Adipocyte (in vitro differentiated cells): ENCODE measurements at places on chromosomes 7 and 10.

DNA sequence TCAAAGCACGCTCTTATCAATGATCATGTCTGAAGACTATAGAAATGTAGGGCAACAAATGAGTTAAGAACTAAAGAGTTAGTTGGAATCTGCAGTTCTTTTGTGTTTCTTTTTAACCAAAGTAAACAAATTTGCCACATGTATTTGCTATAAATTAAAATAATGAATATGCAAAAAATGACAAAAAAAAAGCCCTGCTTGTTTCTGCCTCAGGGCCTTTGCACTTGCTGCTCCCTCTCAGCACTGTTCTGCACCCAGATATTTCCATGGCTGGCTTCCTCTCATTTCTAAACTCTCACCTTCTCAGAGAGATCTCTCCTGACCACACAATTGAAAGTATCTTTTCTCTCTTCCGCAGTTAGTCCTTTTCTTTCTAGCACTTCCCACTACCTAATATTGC lies 181.8 kb upstream of the YAE1 start:
- no peak for DNase-seq

- no peak for DNase-seq
Observed at GRCh38 chr10:43196981-43197833, 59.0 kb downstream of the CSGALNACT2 start.

DNA sequence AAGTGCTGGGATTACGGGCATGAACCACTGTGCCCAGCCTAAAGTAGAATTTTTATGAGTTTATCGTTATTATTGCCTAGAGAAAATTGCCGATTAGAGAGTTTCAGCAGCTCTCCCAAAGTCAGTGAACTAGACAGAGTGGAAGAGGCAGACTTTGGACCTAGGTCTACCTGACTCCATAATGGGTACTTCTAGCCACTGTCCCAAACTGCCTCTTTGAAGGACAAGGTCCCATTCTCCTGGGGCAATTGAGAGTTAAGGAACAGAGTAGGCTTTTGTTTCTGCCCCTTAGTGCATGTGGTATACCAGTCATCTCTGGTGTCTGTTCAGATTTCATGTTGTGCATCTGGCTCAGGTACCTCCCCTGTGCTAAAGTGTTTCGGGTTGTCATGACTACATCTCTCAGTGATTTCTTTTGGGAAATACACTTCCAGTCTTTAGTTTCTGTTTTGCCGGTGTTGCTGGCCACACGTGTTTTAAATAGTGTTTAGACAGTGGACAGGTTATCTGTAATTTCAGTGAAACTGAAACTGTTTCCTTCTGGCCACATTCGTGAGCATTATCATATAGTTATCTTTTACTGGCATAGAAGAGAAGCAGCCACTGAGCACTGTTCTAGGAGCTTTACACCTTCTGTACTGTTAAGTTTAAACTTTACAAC lies 4.7 kb downstream of the TMEM236 start:
- DNase-seq: no peak

DNA sequence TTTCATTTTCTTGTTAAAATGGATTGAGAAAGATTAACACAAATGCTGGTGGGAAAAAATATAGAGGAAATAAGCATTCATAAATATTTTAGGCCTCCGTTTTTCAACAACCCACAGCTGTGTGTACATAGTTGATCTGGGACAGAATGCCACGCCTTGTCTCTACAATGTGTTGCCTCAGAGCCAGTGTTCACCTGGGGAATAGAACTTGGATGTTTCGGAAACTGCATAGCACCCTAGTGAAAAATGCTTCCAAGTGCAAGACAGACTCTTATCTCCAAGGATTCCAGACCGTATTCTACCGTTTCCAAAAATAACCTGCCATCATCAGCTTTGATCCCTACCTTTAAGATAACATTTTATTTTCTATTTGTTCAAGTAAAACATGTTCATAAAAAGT lies 260.9 kb downstream of the SDK1 start:
- DNase-seq: no peak

GRCh38 chr7:34016876-34017275 lies 111.5 kb downstream of the BMPER start:
- DNase-seq: no peak

DNA sequence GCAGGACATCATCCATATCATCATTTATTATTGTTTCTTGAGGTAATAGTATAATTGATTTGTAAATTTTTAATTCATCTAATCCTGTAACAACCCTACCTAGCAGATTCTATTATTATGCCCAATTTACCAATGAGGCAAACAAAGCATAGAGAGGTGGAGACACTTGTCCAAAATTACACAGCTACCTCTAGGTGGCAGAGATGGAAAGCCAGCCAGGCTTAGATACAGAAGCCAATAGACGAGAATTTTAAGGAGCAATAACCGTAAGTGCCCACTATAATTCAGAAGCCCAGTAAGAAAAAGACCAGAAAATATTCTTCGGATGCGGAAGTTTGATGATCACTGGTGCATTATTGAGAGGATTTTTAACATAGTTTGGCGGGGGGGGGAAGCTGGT lies 54.0 kb downstream of the ANK3 start:
- no peak for DNase-seq

DNA sequence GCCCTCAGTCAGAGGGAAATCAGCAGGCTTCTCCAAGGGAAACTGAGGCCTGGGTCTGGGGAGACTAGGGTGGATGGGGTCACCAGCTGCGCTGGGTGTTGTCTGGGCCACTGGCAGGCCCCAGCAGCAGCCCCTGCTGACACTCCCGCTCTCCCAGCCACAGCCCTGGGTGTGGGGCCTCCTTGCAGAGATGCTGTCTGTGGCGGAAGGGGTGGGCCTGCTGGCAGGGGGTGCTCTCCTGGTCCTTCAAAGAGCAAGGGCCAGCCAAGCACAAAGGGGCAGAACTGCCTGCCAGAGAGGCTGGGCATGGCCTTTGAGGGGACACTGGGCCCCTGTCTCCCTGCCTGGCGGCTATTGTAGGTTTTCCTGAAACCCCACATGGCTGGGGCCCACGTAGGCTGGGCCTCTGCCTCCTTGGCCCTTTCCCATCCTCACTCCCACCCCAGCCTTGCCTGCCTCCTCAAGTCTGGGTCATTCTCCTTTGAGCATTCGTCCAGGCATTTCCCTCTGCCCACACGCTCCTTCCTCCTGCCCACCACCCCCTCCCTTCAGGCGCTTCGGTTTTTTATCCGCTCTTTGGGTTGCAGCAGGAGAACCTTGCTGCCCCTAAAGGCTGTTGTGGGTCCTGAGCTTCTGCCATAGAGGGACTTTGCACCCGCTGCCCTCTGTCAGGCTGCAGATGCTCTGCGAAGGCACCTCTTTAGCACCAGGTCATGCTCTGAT lies 9.1 kb downstream of the COL13A1 start:
- DNase-seq: no peak

DNA sequence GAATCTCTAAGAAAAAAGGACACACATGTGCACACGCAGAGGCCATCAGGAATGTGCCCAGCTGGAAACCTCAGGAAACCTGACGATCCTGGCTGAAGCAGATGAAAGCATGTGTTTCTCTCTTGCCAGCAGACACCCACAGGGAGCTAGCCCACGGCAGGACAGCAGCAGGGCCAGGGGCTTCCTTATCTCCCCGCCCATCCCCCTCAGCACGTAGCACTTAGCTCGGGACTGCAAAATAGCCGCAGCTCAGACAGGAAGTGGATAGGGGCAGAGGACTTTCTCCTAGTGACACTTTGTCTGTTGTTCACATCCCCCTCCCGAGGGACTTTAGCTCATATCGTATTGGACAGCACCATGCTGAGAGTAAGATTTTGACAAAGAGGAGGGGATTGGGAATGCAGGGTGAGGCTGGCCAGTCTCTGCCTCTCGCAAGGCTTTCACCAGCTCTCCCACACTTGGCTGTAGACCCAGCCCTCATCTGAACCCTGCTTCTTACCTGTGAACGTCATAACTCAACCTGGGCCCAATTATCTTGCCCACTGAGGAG lies 63.8 kb downstream of the MKI67 start:
- no peak for DNase-seq

DNA sequence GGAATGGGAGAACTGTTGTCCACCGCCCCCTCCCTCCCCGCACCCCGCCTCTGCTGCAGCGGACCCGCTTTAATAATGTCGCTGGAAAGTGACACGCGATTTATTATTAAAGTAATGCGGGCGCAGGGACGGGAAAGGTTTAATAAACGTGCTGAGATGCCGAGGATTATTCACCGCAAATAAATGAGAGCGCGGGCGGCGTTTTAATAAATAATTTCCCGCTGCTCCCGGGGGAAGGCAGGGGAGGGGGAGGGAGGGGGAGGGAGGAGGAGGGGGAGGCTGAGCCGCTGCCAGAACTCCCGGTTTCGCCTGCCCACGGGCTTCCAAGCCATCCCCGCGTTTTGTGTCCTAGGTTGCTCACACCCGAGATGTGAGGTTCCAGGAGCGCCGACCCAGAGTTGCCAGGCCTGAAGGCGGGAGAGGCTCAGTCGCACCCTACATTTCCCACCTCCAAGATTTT lies 5.1 kb downstream of the KAZALD1 start:
- DNase-seq: no peak

- no peak for DNase-seq
Observed at GRCh38 chr10:24237801-24238395, 29.0 kb downstream of the KIAA1217 start.

- DNase-seq: no peak
Observed at GRCh38 chr10:30968711-30969110, 63.0 kb downstream of the ZNF438 start.

DNA sequence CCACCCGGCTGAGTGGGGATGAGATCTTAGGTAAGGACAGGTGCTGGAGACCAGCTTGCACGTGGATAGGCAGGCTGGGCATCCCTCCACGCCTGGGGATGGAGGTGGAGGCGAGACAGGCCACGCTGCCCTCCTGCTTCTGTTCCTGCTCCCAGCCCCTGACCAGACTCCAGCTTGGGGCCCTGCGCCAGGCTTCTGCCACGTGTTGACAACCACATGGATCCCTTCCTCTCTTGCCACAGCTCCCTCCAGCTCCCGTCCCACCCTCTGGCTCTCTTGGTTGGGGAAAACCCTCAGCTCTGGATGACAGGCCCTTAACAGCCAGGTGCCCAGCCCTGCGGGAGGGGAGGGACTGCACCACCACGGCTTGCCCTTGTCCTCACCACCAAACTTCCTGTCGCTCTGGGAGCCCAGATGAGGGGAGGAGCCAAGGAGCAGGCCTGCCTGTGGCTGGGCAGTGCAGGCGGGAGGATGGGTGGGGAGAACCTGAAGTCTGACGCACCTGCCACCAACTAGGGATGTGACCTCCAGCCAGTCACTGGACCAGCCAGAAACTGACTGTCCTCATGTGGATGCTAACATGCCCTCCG lies 36.0 kb downstream of the KCNH2 start:
- DNase-seq: no peak

GRCh38 chr10:70853457-70853856 lies 34.9 kb downstream of the PCBD1 start:
- no peak for DNase-seq

- DNase-seq: no peak
Observed at GRCh38 chr10:69100136-69100872, 12.4 kb downstream of the SRGN start.

- DNase-seq: peak; percentile 28
Observed at GRCh38 chr7:27767374-27767773, 27.4 kb downstream of the TAX1BP1 start.

DNA sequence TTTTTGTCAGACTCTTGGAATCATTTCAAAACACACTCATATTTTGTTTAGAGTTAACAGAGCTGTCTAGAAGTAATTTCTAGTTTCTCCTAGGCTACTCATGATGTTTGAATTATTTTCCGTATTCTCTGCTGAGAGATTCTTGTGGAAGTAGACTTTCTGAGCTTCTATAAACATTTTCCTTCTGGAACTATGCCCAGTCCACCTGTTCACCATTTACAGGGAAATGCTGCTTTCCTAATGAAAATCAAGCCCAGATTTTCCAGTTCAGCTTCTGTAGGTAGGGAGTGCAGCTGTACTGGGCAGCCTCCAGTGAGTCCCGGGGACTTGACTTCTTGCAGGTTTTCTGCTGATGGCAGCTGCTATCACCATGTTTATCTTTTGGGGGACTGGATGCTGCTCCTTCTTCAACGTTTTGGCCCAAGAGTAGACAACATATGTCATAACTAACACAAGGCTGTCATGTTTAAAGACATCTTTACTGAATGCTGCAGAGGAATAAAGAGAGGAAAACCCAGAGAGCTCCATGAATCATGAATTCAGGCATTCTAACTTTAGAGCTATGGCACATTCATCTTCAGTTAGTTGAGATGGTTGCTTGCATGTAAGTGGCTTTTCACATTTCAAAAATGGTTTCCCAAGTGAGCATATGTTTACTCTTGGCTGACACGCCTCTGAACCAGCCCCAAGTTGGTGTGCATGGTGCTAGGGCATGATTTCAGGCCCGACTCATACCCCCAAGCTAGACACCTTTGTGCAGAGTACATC lies 85.6 kb downstream of the SDK1 start:
- no peak for DNase-seq

DNA sequence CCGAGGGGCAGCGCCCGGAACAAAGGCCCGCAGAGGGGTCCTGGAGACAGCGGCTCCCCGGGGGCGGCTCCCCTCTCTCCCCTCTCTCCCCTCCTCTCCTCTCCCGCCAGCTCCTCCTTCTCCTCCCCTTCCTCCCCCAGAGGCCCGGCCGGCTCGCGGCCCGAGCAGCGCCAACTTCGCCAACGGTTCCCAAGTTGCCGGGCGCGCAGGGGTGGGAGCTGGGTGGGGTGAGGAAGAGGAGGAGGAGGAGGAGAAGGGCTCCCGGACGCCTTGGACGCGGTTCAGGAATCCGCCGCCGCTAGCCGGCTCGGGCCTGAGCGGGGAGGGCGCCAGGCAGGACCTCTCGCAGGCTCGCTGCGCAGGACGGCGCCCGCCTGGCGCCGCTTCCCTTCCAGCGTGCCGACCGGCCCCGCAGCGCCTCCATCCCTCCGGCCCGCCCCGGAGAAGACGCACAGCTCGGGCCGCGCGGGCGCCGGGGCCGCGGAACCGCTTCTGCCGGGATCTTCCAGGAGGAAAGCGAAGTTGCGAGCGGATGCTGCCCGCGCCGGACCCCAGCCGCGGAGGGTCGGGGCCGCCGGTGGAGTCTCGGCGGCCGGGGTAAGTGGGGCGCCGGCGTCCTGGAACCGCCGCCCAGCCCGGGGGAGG lies at the start of gene CHST3:
CHST3 (plus strand) TSS at position 298 of the 645 bp plus-strand sequence. CDS start 41,448 bp downstream, outside the sequence.
- DNase-seq: peak; percentile 85

DNA sequence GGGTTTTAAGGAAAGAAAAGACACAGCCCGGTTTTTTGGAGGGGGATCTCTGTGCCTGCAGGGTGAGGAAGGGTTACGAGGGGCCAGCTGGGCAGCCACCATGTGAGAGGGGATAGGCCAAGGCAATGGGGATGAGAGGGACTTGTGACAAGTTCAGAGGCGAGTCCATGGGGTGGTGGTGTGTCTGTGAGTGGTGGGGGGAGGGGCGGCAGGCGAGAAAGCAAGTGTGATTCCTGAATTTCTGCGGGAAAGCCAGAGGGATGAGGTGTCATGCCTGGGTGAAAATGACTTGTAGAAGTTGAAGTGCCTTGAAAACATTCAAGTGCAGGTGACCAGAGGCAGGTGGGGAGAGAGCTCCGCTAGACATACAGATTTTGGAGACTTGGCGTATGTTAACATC lies 61.0 kb upstream of the RNF32 start:
- DNase-seq: no peak

- DNase-seq: no peak
Observed at GRCh38 chr7:141208539-141208938, 134.7 kb downstream of the TMEM178B start.
